NCI-H69 (cell line): ENCODE measurements at places on chromosomes 4 and X.

- DNase-seq = no peak
These were observed 47.6 kb downstream of the CCNG2 start for GRCh38 chr4:77204621-77205020.

- DNase-seq = peak; percentile 73
These were observed 89.9 kb downstream of the PLS3 start for GRCh38 chrX:115650916-115651315.

- DNase-seq = peak; percentile 48
These were observed 219.8 kb downstream of the OR13H1 start for GRCh38 chrX:131763674-131764073.

- no peak for DNase-seq
These were observed 69.1 kb downstream of the RGS12 start for GRCh38 chr4:3361896-3362295.

GRCh38 chr4:152936446-152937335 lies 568 bp downstream of the FHDC1 start:
- DNase-seq = peak; percentile 70

GRCh38 chrX:2517055-2517454 lies 16.3 kb upstream of the DHRSX start:
- no peak for DNase-seq

DNA sequence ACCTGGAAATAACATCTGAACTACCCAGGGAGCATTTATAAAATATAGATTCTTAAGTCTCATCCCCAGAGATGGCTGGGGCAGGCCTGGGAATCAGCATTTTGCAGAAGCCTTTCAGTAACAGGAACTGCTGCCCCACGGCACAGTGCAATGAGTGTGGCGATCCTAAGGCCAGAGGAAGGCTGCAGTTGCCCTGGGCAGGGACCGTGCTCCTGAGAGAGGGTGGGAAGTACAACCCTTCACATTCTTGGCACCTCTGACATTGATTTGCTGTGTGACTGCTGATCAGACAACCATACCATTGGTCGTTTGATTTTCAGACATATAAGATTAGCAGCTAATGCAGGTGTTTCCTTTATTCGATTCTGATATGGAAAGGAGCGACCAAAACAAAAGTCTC lies 233.6 kb downstream of the STIM2 start:
- no peak for DNase-seq

DNA sequence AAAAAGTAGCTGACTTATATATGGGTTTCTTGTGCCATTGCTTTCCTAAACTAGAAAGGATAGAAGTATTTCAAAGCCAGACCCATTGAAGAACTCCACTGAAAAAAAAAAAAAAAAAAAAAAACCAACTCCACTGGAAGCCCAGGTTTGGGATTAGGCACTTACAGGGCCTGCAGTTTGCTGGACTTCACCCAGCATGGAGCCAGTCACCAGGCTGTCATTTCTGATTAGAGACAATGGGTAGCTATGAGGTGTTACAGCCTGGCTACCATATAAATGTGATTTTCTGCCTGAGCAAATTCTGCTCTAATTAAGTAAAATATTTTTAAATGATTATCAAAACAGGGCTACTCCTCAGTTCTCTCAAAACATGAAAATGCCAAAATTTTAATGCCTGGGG lies 49.5 kb downstream of the HS6ST2 start:
- DNase-seq = no peak

DNA sequence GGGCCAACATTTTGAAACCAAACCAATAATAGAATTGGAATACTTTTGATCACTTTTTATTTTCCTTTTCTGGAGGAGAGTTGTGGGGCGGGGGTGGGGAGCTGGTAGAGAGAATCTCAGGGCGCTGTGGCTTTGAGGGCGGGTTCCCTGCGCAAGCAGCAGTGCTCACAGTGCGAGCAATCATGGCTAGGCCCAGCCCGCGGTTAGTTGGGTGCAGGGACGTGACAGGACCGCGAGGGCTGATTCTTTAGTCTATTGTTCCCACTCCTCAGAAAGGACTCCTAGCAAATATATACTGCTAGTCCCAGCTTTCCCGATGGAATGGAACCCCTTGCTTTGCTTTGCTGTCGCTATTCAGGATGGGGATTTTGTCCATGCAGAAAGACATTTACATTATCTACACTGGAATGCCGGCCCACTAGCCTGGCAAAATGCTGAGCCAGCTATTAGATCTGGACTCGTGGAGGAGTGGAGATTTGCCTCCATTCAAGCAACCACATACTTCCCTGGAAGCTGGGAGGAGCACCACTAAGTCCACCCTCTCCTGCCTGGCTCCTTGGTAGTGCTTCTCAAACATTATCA lies 23.9 kb upstream of the APLN start:
- peak; percentile 68 for DNase-seq

DNA sequence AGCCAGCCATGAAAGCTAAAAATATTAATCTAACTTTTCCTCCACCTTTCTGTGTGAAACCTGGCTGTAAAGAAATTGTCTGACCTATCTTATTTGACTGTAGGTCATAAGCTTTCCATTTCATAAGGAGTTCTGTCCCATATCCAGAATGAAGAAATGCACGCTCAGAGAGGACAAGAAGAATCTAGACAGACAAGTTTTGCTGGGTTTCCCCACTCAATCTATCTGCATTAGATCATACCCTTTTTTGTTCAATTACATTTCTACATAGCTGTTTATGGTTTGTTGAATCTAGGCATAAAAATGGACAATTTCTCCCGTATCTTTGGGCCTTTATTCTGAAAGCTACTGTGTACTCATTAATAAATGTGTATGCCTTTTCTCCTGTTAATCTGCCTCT lies 1495.1 kb downstream of the C4orf33 start:
- DNase-seq = no peak

GRCh38 chrX:150702966-150703694 lies 9.9 kb downstream of the MTMR1 start:
- no peak for DNase-seq

DNA sequence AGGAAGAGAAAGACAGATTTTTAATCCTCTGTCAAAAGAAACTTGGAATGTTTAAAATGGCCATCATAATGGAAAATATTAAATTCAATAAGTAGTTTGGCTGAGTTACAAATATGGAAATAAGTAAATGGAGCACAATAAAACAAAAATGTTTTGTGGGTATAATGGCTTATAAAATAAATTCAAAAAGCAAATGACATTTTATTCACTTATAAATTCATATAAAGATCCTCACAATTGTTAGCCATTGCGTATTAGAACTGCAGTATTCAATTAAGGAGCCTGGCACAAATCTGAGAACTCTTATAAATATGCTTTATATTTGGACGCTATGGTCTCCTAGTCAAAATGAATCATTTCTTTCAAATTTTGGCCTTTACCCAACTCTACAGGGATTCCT lies 339.0 kb upstream of the PABPC4L start:
- no peak for DNase-seq

GRCh38 chrX:121781991-121782390 lies 734.6 kb downstream of the GLUD2 start:
- no peak for DNase-seq

DNA sequence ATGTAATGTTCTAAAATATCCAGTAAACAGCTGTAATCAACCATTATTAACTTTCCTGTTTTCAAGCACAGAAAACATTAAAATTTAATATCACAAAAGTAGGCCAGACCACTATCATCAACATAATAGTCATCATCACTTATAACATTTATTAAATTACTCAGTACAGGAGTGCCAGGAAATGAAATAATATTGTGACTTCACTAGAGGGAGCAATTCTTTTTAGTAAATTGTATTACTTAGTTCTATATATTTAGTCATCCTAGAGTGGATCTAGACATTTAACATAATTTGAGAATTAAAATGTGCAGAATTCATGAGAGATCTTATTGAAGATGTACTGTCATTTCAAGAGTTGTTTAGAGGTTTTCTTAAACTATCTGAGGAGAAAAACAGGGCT lies 33.6 kb downstream of the PITX2 start:
- peak; percentile 1 for DNase-seq

DNA sequence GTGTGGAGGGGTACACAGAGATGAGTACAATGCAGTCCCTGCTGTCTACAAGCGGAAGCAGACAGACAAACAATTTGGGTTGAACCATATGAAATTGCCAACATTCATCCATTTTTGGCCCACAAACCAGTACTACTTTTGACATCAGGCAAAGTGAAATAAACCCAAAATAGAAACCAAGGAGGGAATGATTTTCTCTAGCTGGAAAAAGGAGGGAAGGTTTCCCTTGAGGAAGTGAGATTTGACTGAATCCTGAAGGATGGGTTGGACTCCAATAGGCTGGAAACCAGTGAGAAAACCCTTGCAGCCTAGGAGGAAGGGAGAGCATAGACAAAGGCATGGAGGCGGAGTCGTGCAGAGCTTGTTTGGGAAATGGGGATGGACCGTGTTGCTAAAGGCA lies 63.5 kb upstream of the PJA1 start:
- no peak for DNase-seq

DNA sequence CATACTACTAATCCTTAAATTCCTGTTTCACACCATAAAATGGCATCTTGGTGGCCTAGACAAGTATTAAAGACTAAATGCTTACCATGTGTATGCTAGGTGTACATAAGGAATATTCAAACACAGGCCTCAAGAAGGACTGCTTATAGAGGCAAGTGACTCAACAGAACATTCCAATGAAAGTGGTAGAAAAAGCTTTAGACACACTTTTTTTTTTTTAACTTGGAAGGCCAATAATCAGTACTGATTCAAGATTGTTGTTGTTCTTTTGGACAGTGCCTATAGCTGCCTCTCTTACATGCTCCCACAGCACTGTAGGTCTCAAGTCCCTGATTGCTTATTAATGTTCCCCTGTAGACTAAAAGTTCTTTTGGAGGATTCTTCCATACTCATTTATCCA lies 77.6 kb downstream of the FBXL5 start:
- no peak for DNase-seq

- DNase-seq = no peak
These were observed 6.2 kb downstream of the GAK start for GRCh38 chr4:925771-926500.

DNA sequence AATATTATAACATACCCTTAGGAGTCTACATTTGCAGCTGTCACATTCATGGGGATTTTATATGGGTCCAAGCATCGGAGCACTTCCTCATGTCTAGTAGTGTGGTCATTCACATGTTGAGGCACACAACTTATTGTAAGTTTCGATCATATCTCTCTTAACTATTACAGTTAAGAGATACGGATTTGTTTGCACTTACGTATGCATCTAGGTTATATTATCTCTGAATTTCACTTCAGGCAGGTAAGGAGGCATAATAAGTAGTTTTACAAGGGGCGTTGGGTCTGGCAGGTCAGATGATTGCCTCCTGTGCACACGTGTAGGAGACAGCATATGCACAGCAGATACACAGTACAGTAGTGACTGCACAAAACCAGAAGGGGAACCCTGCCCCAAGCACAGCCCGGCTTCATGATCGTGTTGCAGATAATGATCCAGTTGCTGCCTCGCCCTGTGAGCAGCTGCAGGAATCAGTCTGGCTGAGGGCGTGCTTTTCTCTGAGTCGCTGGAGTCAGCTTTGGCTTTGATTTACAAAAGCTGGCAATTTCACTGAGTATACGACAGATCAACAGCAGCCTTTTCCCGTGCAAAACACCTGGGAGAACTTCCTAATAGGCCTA lies 302.9 kb upstream of the GATB start:
- peak; percentile 58 for DNase-seq

GRCh38 chrX:25039036-25039435 lies 23.3 kb upstream of the ARX start:
- DNase-seq = no peak

DNA sequence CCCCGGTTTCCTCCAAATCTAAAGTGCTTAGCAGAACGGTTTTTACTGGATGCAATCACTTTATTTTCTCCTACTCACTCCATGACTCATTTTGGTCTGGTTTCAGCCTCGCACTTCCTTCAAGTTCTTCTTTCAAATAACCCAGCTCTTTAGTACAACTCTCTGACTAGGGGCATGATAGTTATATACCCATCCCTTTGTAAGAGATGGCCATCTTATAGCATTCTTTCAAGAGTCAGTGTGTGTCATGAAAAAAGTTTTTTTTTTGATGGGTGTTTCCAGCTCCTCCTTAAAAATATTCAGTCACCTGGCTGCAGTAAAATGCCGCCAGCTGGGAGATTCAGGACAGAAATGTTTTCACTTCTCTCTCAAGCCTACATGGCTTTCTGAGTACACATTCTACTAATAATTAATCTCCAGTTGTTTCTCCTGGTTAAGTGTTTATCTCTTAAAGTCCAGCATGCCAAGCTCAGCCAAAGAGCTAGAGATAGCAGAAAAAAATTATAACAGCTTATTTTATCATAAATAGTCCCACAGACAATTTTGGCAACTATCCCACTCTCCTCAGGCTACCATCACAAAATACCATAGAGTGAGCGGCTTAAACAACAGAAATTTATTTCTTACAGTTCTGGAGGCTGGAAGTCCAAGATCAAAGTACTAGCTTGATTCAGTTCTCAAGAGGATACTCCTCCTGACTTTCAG lies 139.3 kb downstream of the GASK1B start:
- DNase-seq = no peak

GRCh38 chr4:8304827-8305695 lies 35.5 kb downstream of the HTRA3 start:
- DNase-seq = no peak

GRCh38 chr4:69984030-69984443 lies 11.7 kb upstream of the STATH start:
- DNase-seq = peak; percentile 52

DNA sequence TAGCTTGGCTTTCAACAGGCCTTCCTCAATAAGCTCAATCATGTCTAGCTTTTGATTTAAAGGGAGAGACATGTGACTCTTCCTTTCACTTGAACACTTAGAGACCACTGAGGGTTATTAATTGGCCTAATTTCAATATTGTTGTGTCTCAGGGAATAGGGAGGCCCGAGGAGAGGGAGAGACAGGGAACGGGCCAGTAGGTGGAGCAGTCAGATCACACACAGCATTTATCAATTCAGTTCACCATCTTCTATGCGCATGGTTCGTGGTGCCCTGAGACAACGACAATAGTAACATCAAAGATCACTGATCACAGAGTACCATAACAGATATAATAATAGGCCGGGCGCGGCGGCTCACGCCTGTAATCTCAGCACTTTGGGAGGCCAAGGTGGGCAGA lies 17.8 kb downstream of the ZNF81 start:
- peak; percentile 21 for DNase-seq

DNA sequence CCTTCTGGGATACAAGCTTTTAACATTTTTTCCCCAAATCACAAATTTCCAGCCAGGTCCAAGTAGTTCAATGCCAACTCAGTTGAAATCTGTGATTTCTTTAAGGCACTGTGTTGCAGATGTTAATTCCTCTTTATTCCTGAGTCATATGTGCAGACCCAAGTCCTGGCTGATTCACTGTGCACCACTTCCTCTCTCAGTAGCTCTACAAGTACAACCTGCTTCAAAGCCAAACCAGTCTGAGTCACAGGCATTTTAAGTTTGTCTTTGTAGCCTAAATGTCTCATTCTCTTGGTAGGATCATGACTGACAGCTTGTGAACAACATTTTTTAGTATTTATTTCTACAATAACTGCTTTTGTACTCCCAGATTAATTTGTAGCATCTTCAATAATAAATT lies 165.6 kb upstream of the S100G start:
- DNase-seq = no peak

DNA sequence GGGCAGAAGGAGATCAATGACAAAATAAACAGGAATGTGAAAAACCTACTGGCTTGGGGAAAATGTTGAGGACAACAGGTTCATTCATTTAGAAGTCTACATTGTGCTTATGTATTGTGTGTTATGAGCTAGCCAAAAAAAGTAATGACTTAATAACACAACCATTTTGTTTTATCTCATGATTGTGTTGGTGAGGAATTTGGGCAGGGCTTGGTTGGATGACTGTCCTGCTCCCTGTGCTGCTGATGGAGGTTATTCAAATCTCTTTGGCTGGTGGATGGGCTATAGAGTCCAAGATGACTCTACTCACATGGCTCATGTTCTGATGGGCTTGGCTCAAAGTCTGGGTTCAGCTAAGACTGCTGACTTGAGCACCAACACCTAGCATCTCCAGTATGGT lies 116.3 kb downstream of the HS3ST1 start:
- DNase-seq = no peak
